Activated T-cell treated with anti-CD3 and anti-CD28 coated beads, Interleukin-2, amount 50 U/mL, for 4 hours (primary cell): ENCODE measurements at places on chromosomes 2 and 18. TPM values are rescaled to one million over a fixed set of nuclear protein-coding genes. Genes with fewer than 3 reads are reported as not detected.
A peak's percentile ranks its signal among the peaks of the same experiment; 100 is the strongest.

GRCh38 chr18:9221040-9221439 is 84.5 kb downstream of the ANKRD12 start:
- no peak for DNase-seq

GRCh38 chr2:16546128-16546754 is 119.4 kb downstream of the CYRIA start:
- DNase-seq, result no peak

DNA sequence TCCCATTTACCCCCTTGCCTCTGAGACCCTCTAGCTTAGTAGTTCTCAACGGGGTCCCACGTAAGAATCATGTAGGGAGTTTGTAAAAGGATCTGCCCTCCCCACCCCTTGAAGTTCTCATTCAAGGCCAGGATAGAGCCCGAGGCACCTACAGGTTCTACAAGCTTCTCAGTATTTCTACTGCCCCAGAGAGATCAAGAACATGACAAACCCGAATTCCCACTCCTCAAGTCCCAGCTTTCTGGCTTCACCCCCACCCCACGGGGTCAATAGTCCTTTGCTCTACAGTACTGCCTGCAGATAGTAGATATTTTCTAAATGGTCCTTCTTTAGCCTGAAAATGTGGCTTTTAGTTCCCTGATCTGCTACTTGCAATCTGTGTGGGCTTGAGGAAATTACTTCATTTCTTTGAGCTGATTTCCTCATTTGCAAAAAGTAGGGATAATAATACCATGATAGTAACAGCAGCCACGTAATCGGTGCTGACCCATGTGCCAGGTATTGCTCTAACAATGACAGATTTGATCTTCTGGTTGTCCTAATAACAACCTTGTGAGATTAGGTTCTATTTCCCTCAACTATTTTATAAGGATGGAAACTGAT is 7.1 kb downstream of the CIB4 start:
- no peak for DNase-seq

- DNase-seq, result peak; percentile 14
These were observed 23.7 kb upstream of the MYO5B start for GRCh38 chr18:50218432-50219197.

GRCh38 chr2:24273598-24273997 is 86.7 kb downstream of the ITSN2 start:
- no peak for DNase-seq

GRCh38 chr2:174106736-174107135 is 141.6 kb upstream of the SP3 start:
- no peak for DNase-seq

DNA sequence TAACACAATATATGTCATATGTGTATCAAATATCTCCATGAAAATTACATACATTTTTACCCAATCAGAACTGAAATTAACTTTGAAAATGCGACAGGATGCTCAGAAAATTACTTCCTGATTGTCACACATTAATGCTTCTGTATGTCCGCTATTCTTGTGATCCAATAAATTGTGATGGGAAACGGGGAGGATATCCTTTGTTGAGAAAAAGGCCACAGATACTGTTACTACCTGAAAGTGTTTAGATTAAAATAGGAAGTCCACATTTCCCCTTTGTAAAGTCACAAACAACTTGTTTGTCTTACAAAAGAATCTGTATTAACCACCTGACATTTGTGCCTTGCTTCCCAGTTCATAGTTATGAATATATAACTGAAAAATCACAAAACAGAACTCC is 62.9 kb downstream of the NOL10 start:
- no peak for DNase-seq

GRCh38 chr2:119241205-119241532 is 17.5 kb downstream of the STEAP3 start:
- DNase-seq, result no peak

GRCh38 chr2:171563301-171563700 is 41.0 kb downstream of the CYBRD1 start:
- no peak for DNase-seq

GRCh38 chr18:37409878-37410277 is 155.7 kb downstream of the CELF4 start:
- DNase-seq, result no peak

DNA sequence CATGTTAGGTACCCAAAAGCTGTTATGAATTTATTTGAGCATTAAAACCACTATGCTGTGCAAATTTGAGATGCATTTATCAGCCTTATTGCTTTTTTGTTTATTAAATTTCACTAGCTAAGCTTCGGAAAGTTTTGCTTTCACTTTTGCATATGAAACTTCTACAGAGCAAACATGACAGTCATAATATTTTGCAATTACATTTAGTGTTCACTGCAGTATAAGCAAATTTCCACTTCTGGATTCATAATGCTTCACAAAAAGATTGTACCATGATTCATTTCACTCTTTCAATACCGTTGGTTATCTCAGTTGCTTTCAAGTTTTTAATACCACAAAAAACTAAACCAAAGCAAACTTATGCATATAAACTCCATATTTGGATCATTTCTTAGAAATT is 228.7 kb upstream of the SLC8A1 start:
- no peak for DNase-seq

DNA sequence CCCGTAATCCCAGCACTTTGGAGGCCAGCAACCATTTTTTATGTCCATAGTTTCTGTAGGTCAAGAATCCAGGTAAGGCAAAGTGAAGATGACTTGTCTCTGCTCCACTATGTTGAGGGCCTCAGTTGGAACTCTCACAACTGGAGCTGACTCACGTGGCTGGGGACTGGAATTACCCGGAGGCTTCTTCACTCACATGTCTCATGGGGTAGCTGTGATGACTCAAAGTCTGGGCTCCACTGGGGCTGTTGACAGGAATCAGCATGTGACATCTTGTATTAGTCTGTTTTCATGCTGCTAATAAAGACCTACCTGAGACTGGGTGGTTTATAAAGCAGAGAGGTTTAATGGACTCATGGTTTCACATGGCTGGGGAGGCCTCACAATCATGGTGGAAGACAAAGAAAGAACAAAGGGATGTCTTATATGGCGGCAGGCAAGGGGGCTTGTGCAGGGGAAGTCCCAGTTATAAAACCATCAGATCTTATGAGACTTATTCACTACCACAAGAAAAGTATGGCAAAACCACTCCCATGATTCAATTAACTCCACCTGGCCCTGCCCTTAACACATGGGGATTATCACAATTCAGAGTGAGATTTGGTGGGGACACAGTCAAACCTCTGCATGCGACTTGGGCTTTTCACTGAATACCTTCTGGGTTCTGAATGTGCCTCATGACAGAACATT is 7.8 kb upstream of the PPP1R1C start:
- DNase-seq, result no peak

GRCh38 chr18:47605093-47605492 is 325.4 kb downstream of the SMAD2 start:
- no peak for DNase-seq

GRCh38 chr18:61774846-61775245 is 118.0 kb downstream of the RNF152 start:
- DNase-seq, result no peak

The CD302 gene
- 0.58 TPM for total RNA-seq

The MYO7B gene
- total RNA-seq, result 0.63 TPM

The GDF7 gene
- not detected for total RNA-seq

The SLC9A4 gene
- total RNA-seq, result 0.05 TPM

The TUBA3E gene
- not detected for total RNA-seq

The DSG1 gene
- total RNA-seq, result not detected

The PLEK gene
- 7.8 TPM for total RNA-seq

The CYP27A1 gene
- total RNA-seq, result 0.26 TPM

The SETBP1 gene
- total RNA-seq, result 6.2 TPM
